ENCODE measurements at places on chromosomes 7 and 10.

- DNase-seq = peak; percentile 17
Measured at GRCh38 chr7:99290980-99291607, 18.5 kb downstream of the MYH16 start.

- no peak for DNase-seq
Measured at GRCh38 chr10:131774681-131775085, 126.1 kb upstream of the PPP2R2D start.

DNA sequence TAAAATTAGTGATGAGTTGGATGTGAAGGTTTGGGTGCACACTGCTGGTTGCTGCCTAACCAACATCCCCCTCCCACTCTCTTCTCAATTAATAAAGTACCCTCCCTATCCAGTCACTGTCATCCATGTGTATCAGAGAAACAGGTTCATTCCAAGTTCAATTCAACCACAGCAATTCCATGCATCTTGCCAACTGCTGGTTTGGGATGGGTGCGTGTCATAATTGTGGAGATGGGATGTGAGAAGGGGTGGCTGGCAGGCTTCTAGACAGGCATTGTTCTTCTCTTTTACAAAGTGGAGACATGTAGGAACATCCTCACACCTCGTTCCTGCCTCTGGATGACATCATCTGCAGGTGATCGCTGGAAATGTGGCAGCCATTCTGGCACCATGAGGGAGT is 7.5 kb upstream of the CNPY1 start:
- DNase-seq = no peak

DNA sequence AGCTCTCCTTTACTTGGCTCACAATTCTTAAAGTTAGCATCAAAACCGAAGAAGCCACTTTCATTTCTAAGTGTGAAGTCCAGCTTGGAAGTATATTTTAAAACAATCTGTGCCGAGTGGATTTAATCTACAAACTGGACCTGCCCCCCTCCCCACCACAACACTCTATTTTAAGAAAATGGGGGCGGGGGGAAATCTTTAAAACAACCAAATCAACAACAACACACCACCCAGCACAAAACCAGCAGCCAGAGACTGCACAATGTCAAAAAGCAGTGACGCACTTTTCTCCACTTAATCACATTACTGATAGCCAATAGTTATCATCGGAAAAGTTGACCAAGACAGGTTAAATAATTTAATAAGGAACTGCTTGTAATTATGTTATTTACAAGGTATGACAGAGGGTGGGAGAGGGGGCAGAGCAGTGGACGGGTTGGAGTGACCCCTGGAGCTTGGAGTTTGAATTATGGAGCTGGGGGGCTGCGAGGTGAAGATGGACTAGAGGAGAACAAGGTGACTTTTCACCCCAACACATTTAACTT is 2.8 kb downstream of the EBF3 start:
- no peak for DNase-seq

DNA sequence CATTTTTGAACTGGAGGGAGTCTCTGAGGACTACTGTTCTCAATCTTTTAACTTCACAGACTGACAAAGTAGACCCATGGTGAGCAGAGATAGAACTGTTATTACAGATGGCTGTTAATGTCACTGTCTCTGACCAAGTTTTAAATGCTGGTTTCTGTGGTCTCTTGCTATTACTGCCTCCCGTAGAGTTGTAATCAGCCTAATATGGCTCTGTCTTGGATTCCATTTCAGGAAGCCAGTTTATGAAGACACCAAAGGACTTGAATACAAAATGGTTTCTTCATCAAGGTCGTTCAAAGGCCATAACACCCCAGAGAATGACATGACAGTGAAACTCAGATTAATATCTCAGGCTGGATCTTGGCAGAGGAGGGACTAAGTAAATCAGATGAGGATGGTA is 3.9 kb downstream of the SFRP4 start:
- DNase-seq = no peak

DNA sequence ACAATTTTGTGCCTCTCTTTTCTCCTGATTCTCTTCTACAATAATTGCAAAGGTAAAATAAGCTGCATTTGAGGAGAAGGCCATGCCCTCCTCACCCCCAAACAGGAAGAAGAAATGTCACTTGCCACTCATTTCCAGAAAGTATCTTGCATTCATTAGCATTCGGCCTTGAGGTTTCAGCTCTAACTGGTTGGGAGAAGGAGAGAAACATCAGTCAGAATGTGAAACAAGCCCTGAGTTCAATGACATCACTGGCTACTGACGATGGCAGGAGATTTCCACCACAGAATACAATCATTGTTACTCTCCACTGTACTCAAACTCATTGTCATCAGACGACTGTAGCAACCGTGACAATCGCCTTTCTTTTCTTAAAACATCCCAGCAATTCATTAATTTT is 72.8 kb downstream of the PRKCQ start:
- no peak for DNase-seq

DNA sequence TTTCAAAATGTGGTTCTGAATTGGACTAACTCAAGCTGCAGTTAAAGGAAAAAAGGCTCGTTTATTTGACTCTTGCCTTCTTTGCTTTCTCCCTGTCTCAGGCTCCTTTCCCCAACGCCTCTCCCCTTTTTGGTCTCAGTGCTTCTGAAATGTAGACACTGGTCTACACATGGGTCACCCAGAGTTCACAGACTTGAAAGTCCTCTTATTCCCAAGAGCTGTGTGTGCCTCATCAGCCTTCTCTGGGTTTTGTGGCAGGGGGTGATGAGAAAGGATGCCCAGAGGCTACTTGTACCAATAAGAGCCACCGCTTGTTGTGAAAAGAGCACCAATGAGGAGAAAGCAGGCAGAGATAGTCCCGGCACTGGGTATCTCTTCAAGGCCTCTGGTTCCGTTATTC is 125.7 kb downstream of the BICC1 start:
- DNase-seq = no peak

DNA sequence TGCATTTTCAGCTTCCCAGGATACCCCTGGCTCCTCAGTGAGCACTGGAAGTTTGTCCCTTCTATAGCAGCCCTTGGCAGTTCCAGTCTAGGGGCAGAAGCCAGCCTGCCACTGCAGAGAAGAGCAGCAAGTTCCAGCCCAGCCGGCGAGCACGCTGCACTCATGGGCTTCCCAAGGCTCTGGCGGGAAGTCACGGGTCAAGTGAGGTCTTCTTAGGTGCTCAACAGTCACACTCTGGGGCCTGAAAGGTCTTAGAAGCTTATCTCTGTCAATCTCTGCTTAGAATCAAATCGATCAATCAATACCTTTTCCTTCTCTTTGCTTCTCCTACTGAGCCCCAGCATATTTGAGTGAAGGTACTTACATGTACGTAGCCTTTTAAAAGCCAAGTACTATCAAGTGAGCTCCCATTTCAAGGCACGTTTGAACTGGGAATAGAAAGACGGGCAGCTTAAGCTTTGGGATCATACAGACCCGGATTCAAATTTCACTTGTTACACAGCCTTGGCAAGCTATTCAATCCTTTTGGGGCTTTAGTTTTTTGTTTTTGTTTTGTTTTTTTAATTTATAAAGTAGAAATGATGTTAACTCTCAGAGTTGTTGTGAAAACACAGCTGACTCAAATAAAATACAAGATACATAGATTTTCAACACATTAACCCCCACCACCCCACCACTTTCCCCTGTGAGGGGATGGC is 152.6 kb upstream of the KLF14 start:
- DNase-seq = no peak

DNA sequence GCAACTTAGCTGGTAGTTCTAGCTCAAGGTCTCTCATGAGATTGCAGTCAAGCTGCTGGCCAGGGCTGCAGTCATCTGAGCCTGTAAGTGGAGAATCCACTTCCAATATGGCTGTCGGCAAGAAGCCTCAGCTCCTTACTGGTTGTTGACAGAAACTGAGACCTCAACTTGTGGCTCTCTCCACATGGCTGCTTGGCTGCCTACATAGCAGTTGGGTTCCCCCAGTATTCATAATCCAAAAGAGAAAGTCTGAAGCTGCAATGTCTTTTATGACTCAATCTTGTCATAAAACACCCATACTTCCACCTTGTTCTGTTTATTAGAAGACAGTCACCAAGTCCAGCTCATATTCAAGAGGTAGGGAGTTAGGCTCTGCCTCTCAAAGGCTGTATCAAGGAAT is 334.9 kb upstream of the KMT2E start:
- DNase-seq = no peak

DNA sequence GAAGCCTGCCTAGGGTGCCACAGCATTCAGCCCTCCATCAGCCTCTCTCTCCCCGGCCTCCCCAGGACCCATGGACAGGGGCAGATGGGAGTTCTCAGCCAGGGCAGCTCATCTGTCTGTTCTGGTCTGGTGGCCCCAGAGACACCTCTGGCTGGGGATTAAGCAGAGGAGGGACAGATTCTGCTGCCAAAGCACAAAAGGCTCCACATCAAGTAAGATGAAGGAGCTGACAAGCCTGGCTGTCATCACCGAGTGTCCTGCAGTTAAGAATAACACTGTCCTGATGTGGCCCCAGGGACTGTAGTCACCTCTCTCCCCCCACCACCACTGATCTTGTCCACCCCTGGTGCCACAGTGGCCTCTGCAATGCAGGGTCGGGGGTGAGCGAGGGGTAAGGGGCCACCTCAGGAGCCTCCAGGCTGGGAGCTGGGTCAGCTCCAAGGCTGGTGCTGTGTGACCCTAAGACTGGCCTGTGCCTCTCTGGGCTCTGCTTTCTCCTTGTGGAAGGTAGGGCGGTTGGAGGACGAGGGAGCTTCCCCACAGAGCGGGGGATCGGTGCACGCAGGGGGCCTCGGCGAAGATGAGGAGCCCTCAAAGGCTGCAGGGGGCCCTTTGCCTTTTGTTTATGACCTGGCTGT is 18.7 kb downstream of the C10orf105 start:
- no peak for DNase-seq

DNA sequence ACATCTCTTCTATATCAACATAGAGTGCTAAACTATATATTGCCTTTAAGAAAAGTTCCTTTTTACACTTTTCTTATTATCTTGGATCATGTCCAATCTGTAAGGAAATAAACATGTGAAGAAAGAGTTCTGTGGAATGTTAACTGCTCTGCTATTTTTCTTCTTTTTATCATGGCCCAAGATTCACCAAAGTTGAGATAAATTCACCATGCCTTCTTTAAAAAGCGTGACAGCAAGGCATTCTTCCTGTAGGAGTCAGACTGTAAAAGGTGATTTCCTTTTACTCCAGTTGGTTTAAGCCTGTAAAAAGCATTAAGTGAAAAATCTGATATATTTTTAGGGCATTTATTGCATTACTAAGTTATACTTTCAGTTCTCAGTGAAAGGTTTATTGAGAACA is 165.7 kb upstream of the FZD1 start:
- DNase-seq = no peak

DNA sequence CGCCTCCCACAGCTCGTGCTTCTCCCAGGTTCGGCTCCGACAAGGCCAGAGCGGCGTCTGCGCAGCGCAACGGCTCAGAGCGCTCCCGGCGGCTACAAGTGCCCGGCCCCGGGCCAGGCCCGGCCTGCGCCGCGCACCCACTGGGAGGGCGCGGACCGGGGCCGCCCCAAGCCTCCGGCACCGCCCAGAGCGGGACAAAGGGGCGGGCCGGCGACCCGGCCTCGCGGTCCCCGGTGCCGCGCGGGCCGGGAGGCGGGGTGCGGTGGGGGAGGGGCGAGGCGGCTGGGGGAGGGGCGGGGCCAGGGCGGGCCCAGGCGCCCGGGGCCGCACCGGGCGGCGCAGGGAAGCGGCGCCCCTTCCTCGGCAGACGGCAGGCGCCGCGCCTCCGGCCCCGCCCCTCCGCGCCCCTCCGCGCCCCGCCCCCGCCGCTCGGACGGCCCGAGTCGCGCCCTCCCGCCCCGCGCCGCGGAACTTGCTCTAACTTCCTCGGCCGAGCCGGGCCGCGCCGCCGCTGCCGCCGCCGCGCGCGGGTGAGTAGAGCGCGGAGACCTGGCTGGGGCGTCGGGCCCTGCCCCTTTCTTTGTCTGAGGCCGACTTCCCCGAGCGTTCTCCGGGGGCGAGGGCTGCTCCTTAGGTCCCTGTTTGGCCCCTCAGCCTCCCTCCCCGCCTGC is at the start of gene TSPAN14:
Gene TSPAN14 (plus strand): TSS at position 469 of the 671 bp plus-strand sequence. CDS start 34,924 bp downstream, outside the sequence.
- DNase-seq = no peak
